ENCODE measurements at places on chromosomes 2 and 18.

- DNase-seq, result no peak
Measured at GRCh38 chr2:120320318-120320851, 25.6 kb upstream of the INHBB start.

DNA sequence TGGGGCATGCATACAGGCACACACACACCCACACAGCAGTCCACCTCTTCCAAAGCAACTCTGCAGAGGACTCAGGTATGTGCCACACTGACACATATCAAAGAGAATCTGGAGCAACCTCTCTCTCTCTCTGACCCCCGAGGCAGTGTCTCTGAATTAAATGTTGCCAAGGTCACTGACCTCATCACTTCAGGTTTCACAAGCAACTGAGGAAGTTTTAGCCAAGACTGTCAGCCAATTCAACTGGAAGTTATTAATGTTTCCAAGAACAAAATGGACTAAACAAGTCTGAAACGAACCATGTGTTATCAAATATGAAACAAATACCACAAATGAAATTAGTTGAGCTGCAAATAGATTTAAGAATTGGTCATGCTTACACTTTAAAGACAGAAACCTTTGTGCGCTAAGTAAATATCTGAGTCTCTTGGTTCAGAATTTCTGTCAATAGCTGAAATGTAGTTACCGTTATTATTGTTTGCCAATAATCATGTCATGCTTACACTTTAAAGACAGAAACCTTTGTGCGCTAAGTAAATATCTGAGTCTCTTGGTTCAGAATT lies 86.1 kb downstream of the SLC25A12 start:
- DNase-seq, result no peak

DNA sequence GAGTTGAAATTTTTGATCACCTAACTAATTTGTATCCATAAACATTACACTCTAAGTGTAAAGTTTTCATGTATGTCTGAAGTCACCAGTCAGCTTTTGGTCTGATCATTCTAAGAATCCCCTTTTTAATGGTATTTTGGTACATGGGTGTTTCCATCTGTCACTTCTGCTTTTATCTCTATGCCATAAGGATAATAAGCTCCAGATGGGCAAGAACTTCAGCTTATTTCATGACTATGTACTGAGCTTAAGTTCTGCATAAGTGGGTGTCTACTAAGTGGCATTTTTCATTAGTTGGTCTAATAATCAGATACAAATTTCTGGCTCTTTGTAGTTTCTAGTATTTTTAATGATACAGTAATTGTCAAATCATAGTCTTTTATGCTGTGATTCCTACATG lies 20.4 kb downstream of the UBXN4 start:
- no peak for DNase-seq

DNA sequence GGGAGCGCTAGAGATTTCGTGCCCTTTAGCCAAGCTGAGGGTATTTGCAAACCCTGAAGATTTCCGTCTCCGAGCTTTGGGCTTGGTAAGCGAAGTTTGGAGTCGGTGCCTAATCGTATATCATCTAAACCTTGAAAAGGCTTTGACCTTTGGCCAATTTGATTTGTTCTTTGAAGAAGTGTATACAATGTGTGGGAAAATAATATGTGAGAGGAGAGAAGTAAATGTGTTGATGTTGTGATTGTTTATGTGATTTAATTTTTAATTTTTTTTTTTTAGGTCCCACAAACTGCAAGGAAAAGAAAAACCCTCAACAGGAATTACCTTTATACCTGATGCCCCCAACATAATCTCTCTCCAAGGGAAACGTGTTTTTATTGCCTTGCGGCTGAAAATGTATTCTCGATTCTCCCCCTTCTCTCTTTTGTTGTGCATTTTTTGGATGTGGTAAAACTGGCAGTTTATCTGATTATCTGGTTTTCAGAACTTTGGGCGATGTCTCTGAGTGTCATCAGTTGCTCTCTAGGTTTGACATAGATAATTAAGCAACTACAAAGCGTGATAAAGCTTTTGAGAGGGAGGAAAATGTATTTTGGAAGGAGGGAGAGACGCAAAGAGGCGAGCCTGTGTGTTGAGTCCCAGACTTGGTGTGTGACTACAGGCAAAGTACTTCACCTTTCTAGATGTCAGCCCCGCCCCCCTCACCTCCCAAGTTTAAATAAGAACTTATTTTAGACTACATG lies 912 bp upstream of the FBXO11 start:
- no peak for DNase-seq

GRCh38 chr18:23798249-23798648 lies 109.0 kb downstream of the LAMA3 start:
- no peak for DNase-seq

GRCh38 chr18:23809415-23809814 lies 120.2 kb downstream of the LAMA3 start:
- DNase-seq, result no peak

GRCh38 chr2:205802065-205802464 lies 119.8 kb downstream of the NRP2 start:
- no peak for DNase-seq

GRCh38 chr2:200302940-200303727 lies 3.4 kb upstream of the SPATS2L start:
- DNase-seq, result no peak

GRCh38 chr2:184921676-184922075 lies 323.3 kb downstream of the ZNF804A start:
- no peak for DNase-seq

GRCh38 chr18:8603663-8604520 lies 5.3 kb upstream of the RAB12 start:
- no peak for DNase-seq

DNA sequence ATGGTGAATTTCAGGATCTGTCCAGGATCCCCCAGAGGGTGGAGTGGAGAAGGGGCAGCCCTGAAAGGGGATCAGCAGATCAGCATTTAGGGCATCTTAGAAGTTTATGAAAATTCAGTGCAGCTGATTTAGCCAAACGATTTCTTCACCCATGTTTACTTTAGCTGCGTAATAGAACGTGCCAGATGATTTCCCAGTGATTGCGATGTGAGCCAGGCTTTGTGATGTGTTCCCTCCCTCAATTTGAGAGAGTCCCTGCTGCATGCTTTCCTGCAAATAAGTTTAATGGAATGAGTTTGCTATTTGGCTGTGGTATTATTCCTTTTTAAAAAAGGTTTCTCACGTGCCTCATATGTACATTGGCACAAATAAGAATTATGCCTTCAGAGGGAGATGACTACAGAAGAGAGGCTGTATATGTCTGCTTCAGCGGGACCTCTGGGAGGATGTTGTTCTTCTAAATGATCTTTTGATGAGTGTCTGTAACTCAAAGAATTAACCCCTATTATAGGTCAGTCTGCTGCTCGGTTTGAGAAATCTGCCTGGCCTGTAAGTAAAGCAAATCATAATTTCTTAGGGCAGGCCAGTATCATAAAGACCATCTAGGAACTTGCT lies 111.9 kb downstream of the MRO start:
- no peak for DNase-seq

GRCh38 chr2:218435003-218435982 lies 16.4 kb downstream of the VIL1 start:
- DNase-seq, result no peak

DNA sequence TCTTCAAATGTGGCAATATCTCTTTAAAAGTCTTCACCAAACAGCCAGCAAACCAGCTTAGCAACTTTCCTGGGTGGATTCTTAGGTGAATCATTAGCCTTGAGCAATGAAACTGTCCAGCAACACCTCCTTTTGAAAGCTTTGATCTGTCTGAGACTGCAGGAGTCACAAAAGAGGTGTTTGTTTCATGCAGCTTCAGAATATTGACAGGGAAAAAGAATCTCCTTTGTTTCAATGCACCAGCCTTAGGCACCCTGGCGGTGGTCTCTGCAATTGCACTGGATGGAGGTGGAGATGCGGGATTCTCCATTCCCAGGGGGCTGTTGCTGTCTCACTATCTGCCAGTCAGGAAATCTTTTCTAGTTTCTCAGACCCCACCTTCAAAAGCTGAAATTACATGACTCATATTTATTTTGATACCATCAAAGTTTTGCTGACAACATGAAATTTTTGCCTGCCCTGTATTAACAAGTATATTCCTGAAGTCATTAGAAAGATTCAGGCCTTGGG lies 76.0 kb upstream of the DSG1 start:
- peak; percentile 35 for DNase-seq

- no peak for DNase-seq
Measured at GRCh38 chr2:25304826-25305596, 36.7 kb downstream of the DNMT3A start.

Measured in iPS DF 6.9 (cell line).